ENCODE measurements at places on chromosomes 5 and 9. TPM values are rescaled to one million over a fixed set of nuclear protein-coding genes. Genes with fewer than 3 reads are reported as not detected.

STXBP1 gene
- 19.0 TPM for total RNA-seq

PCDHB9 gene
- not detected for total RNA-seq

TNFAIP8 gene
- total RNA-seq, result 19.2 TPM

SVEP1 gene
- total RNA-seq, result 5.5 TPM

AGPAT2 gene
- 36.6 TPM for total RNA-seq

STPG3 gene
- not detected for total RNA-seq

SLC36A2 gene
- not detected for total RNA-seq

FGF1 gene
- 2.2 TPM for total RNA-seq

LAMC3 gene
- 0.74 TPM for total RNA-seq

HSPA4 gene
- 77.5 TPM for total RNA-seq

TAF1L gene
- not detected for total RNA-seq

SGCD gene
- total RNA-seq, result 1.3 TPM

WDR38 gene
- not detected for total RNA-seq

SLC36A3 gene
- not detected for total RNA-seq

LVRN gene
- under 0.01 TPM for total RNA-seq

CATSPER3 gene
- 0.30 TPM for total RNA-seq

PCDHGC4 gene
- total RNA-seq, result 0.17 TPM

ATP10B gene
- not detected for total RNA-seq

BAAT gene
- total RNA-seq, result under 0.01 TPM

AJM1 gene
- total RNA-seq, result 0.45 TPM

SLC4A9 gene
- total RNA-seq, result not detected

FGF10 gene
- 1.0 TPM for total RNA-seq

LIFR gene
- 20.0 TPM for total RNA-seq
